ENCODE measurements at places on chromosomes 11 and 22.

DNA sequence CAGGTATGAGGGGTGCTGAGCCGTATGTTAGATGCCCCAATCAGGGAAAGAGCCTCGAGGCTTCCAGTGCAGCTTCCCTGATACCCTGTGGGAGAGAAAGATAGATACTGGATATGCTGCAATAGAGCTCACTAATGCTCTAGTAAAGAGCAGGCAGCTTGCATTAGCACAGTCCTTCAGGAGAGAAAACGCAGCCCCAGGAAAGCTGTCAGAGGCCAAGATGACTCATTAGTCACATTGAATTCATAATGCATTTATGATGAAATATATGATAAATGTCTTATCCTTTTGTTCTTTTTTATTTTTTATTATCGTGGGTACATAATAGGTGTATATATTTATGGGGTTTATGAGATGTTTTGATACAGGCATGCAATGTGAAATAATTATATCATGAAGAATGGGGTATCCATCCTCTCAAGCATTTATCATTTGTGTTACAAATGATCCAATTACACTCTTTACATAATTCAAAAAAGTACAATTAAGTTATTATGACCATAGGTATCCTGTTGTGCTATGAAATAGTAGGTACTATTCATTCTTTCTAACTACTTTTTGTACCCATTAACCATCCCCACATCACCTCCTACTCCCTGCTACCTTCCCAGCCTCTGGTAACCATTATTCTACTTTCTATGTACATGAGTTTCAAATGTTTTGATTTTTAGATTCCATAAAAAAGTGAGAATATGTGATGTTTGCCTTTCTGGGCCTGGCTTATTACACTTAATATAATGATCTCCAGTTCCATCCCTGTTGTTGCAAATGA lies 94.5 kb upstream of the TOP3B start:
- DNase-seq, result no peak

DNA sequence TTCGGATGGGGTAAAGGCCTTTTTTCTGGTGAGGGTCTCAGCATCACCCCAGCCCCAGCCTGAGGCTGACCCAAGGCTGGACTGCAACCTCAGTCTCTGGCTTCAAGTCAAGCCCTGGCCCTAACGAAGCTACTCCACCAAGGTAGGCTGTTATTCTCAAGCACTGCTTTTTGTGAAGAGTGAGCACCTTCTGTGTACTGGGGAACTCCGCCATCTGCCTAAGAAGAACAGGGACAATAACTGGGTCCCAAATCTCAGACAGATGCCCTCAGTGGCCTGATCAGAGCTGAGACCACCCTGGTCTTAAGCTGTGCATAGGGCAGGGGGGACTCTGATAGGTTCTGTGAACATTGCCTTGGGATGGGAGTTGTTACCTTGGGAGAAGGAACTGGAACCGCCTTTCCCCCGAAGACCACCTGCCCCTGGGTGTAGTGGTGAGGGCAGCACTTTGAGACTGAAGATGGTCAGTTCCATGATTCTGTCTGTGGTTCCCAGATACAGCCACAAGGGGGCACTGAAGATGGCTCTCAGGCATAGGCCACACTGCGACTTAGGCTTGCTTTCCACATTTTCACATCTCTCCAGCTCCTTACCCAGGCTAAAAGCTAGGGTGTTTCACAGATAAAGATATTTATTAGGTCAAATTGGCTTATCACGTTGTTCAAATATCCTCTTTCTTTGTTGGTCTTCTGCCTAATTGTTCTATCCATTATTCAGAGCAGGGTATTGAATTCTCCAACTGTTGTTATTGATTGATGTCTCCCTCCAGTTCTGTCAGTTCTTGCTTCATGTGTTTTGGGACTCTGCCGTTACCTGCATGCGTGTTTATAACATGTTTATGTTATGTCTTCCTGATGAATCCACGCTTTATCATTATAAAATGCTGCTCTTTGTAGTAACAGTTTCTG lies 11.8 kb upstream of the UVRAG start:
- no peak for DNase-seq

GRCh38 chr11:35598254-35599125 lies 19.8 kb upstream of the FJX1 start:
- DNase-seq, result no peak

DNA sequence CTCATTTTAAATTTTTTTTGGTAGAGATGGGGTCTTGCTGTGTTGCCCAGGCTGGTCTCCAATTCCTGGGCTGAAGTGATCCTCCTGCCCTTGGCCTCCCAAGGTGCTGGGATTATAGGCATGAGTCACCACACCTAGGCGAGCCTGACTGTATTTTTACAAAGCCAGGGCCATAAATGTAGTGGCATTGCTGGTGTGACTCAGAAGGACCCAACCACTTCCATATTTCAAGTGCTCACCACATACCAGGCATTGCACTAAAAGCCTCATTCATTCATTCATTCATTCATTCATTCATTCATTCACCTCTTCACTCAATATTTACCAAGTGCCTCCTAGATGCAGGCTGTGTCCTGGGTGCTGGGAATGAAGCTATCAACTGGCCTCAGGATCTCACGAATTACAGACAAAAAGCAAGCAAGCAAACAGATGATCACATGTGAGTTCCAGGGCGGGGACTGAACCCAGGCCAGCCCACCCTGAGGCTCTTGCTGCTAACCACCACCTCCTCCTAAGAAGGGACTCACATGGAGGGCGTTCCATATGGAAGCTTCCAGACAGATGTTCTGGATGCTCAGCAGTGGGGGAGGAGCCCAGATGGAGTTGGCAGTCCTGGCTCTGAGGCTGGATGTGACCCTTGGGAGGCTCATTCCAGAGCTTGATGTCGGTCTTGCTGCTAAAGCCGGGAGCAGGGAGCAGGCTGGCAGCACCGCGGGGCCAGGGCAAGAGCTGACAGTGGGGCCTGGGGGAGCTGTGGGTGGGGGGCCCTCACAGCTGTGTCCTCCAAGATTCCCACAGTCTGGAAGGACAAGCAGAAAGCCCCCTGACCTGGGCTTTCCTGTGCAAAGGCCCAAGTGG lies 158.8 kb downstream of the CTTN start:
- no peak for DNase-seq

- no peak for DNase-seq
Measured at GRCh38 chr22:37972527-37972926, 11.8 kb downstream of the SOX10 start.

GRCh38 chr11:5251746-5252145 lies 2.1 kb upstream of the HBG1 start:
- DNase-seq, result no peak

All from BJ (cell line).